ENCODE measurements at places on chromosomes 4 and X. TPM values are rescaled to one million over a fixed set of nuclear protein-coding genes. Genes with fewer than 3 reads are reported as not detected.

- DNase-seq: no peak
These were observed 382.2 kb upstream of the IGFBP7 start for GRCh38 chr4:57492251-57492878.

GRCh38 chrX:110316351-110317060 is 1.4 kb downstream of the AMMECR1 start:
- DNase-seq: no peak

GRCh38 chr4:156169011-156169410 is 215.3 kb upstream of the CTSO start:
- no peak for DNase-seq

DNA sequence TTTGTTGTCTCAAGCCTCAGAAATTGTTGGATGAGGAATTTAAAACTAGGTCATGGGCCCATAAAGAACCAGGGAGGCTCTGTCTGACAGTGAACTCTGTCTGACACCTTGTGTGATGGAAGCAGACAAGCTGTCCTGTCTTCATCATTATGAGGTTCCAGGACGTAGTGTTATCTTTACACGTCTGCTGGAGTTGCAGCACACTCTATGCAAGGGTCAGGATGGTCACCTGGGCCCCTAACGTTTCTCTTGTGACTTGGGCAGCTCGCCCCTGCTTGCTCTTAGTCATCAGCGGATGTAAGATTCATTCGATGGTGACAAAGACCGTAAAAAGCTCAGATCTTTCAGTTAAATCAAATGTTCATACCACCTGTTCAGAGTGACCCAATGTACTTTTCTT is 92.0 kb upstream of the ADGRG2 start:
- no peak for DNase-seq

DNA sequence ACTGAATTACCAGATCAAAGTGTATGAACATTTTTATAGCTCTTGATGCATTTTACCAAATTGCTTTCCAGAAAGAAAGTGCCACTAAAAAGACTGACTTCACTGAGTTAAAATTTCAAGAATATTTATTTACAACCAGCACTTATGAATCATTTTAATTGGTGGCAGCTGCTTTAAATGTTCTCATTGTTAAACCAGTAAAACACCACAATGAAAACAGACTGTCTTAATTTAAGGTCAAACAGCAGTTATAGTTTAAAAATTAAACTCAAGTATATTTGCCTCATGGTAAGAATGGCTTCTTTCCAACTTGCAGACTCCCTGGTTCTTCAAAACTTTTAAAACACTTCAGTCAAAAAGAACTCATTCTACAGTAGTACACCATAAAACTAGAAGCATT is 36.9 kb downstream of the AMMECR1 start:
- no peak for DNase-seq

- DNase-seq: no peak
These were observed 60.7 kb downstream of the WFS1 start for GRCh38 chr4:6330384-6330767.

The USP17L21 gene
- not detected for total RNA-seq

DNA sequence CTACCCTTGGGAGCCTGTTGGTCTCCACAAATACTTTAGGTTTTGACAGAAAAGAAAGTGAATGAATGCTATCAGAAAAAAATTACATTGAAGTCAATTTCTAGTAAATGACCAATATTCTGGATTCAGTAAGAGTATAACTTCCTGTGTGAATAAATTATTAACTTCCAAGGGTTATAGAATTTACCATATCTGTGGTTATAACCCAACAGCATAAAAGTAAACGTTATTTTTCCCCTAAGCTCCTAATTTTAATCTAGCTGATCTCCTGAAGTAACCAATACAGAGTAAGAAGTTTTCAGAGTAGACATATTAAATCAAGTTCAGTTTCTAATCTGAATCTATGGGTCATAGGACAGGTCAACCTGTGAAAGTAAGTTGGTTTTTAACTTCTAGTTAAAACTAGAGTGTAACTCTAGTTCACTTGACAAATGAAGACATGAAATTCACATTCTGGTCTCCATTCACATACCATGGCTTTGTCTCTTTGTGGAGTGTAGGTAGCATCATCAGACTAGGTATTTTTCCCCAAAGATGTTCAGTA is 22.8 kb downstream of the DTHD1 start:
- DNase-seq: no peak

DNA sequence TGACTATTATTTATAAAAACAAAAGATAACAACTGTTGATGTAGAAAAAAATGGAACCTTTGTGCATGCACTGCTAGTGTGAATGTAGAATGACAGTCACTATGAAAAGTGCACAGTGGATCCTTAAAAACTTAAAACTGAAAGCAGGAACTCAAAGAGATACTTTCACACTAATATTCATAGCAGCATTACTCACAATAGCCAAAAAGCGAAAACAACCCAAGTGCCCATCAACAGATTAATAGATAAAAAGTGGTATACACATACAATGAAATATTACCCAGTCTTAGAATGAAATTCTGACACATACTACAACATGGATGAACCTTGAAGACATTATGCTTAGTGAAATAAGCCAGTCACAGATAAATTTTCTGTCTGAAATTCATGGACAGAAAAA is 23.8 kb downstream of the CENPC start:
- no peak for DNase-seq

DNA sequence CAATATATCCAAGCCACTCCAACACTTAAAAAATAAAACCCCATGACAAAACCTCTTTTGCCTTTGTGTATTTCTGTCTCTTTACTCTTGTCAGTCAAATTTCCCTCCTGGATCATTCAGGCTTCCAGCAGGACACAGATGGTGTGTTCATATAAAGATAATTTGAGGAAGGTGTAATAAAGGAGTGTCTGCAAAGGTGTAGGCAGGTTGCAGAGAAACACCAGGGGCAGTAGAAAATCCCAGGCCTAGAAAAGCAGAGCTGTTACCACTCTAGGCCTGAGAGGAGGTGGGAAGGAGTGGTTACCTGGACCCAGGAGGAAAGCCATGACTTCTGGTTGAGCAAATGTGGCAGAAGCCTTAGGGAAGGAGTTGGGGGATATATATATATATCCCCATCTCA is 28.8 kb downstream of the CHRNA9 start:
- DNase-seq: no peak

- DNase-seq: no peak
These were observed 246.3 kb downstream of the BANK1 start for GRCh38 chr4:102036619-102037376.

DNA sequence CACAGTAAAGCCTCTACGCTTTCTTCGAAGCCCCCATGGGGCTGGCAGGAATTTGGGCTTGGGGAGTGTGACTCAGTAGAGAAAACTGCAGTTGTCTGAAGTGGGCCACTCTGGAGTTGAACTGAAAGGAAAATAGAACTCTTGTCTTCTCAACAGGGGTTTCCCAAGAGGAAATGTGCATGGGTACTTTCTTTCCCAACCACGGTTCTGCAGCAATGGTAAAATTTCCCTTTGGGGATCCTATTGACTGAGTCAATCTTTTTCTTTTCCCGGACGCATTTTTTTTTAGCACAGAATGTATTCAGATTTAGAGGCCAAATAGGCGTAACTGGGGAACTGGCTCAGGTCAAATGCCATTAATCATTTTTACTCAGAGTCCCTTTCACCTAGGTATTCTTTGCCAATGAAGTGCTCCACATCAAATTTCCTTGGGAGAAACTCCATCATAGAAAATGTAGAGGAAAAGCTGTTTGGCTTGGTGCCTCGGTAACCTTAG is 269.3 kb downstream of the STIM2 start:
- DNase-seq: no peak

GRCh38 chr4:39825090-39825489 is 127.2 kb downstream of the UBE2K start:
- no peak for DNase-seq

Measured in upper lobe of left lung (tissue), 6 donors.